Activated naive CD4-positive, alpha-beta T cell (primary cell): ENCODE measurements at places on chromosomes 16 and 17.

DNA sequence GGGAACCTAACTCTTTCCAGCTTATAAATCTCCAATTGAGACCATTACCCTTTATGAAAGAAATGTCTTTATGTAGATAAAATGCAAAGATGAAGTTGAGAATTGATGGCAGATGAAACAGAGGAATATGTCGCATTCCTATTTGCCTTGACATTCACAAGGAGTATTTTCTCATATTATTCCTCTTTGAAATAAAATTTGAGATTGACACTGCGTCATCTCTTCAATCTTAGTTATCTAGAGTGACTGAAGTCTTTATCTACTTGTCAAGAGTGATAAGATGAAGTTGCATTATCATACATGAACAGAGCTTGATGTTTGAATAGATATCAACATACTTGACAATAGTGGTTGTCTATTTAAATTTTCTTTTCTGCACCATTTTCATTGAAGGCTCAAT is 574.4 kb upstream of the SOX9 start:
- DNase-seq = no peak

- no peak for DNase-seq
Measured at GRCh38 chr16:15776572-15776971, 80.3 kb downstream of the MYH11 start.

DNA sequence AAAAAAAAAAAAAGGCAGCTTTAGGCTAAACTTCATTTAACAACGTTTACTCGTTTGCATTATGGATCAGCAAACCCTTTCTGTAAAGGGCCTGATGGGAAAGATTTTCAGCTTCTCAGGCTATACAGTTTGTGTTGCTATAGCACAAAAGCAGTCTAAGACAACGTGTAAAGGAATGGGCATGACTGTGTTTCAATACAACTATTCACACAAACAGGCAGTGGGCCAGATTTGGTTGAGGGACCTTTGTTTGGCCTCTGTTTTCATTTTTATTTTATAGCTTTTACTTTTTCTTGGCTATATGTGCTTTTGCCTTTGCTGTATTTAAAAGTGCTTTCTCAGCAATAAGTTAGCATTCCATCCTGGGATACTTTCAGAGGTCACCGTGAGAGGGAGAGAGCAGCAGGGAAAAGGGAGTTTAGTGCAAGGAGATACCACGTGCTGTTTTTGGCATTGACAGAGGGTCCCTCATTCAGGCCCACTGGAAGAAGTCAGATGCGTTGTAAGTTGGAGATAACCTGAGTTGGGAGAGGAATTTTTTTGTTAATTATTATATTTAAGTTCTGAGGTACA is 335.6 kb downstream of the UTP18 start:
- DNase-seq = no peak

- DNase-seq = no peak
Measured at GRCh38 chr17:17366941-17367875, 64.0 kb downstream of the NT5M start.

GRCh38 chr17:16976725-16977550 is 5.0 kb upstream of the TNFRSF13B start:
- no peak for DNase-seq

- no peak for DNase-seq
Measured at GRCh38 chr16:12976496-12976895, 75.1 kb downstream of the SHISA9 start.

GRCh38 chr17:21452377-21453143 is 76.4 kb downstream of the KCNJ12 start:
- DNase-seq = no peak

- DNase-seq = no peak
Measured at GRCh38 chr17:6592173-6592572, 35.8 kb upstream of the PITPNM3 start.

DNA sequence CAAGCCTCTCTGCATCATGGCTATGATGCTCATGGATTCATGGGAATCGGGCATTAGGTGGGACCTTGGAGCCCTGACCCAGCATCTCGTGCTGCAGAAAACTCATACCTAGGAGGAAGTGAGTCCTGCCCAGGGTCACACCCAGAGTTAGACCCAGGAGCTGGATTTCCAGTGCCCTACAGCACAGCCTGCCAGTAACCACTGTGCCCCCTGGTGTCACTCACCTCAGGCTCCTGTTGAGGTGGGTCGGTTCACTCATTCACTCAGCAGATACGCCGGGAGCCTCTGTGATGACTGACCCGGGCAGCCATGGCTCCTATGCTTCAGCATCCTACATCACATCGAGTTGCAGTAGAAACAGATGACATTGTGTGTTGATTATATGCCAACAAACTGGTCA is 143.4 kb downstream of the MSI2 start:
- DNase-seq = no peak

DNA sequence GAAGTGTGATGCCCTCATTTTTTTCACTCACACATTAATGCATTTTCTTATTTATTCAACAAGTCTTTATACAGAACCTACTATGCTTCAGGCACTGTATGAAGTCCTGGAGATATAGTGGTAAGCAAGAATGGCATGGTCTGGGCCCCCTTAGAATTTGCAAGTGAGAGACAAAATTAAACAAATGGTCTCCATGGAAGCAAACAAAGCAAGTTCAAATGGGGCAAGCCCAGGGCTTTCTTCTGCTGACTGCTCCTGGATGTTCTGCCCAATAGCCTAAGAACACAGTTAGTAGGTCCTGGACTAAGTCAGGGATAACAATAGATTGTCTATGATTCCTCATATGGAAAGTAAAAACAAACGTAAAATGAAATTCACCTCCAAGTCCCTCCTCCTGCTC is 31.3 kb upstream of the DDX52 start:
- DNase-seq = no peak

GRCh38 chr17:45334701-45335677 is 18.2 kb upstream of the MAP3K14 start:
- DNase-seq = no peak

DNA sequence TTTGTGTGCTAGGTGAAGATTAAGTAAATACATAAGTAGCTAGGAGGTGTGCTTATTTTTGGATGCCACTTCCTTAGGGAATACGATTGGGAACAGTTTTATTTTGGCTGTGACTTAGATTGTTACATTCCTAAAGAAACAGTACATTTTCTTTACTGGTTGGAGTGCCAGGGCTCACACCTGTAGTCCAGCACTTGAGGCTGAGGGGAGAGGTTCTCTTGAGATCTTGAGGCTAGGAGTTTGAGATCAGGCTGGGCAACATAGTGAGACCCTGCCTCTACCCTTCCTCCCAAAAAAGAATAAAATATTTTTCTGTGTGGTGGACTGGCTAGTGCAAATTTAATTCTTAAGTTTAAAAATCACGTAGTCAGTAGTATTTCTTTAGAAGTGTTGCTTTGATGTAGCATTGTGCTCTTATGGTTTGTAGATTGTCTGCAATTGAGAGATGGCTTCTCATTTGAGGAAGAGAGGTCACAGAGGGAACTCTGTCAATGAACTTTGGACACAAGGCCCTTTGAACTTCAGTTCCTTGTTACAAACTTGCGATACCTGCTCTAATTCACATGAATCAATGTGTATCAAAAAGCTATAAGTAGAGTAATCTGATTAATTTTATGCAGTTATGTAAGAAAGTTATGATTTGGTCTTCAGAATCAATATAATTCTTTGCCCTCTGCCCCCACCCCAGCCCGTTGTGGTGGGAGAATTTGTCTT is 7.1 kb downstream of the HAPSTR1 start:
- DNase-seq = no peak

- no peak for DNase-seq
Measured at GRCh38 chr16:56936491-56936890, 4.5 kb downstream of the HERPUD1 start.

GRCh38 chr16:87250431-87250960 is 66.7 kb downstream of the C16orf95 start:
- DNase-seq = no peak

DNA sequence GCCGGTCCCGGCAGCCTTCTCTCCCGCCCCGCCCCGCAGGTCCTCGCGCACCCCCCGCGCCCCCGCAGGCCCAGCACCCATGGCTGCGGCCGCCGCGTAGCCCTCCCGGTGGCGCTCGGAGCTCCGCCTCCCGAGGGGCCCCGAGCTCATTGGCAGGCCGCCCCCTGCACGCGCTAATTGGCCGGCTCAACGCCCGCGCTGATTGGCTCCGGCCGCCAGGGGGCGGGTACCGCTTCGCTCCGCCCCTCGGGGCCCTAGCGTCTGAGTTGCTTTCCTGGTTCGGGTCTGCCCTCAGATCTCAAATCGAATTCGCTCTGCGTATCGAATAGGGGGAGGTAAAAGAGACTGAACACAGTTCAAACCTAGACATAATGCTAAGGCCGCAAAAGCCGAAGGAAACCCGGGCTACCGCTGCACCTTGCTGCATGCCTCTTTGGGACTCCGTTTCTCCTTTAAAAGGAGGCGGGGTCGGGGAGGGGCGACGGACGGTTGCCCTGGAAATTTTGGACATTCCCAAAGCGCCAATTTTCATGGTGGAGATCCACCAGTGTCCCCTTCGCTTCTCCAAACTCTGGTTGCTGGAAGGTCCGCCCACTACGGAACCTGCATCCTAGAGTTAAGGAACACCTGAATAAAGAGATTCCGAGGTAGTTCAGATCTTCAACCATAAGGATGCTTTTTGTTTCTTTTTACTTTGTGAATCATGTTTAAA is at the start of gene DEXI:
Gene DEXI (minus strand): TSS at position 117 of the 712 bp plus-strand sequence. CDS start 463 bp downstream, outside the sequence.
- peak; percentile 95 for DNase-seq

DNA sequence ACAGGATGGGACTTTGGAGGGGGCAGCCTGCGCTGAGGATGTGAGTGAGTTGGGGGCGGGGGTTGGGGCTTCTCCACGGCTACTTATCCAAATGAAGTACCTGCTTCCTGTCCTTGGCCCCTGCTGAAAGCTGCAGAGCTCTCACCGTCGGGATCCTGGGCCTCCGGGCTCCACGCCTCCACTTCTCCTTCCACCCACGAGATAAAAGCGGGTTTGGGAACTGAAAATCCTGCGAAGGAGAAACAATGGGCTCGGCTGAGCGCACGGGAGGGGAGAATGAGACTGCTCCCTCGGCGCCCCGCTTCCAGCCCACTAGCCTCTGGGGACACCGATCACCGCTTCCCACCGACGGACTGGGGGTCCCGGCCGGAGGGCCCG is 486 bp downstream of the ZNF785 start:
- DNase-seq = no peak

DNA sequence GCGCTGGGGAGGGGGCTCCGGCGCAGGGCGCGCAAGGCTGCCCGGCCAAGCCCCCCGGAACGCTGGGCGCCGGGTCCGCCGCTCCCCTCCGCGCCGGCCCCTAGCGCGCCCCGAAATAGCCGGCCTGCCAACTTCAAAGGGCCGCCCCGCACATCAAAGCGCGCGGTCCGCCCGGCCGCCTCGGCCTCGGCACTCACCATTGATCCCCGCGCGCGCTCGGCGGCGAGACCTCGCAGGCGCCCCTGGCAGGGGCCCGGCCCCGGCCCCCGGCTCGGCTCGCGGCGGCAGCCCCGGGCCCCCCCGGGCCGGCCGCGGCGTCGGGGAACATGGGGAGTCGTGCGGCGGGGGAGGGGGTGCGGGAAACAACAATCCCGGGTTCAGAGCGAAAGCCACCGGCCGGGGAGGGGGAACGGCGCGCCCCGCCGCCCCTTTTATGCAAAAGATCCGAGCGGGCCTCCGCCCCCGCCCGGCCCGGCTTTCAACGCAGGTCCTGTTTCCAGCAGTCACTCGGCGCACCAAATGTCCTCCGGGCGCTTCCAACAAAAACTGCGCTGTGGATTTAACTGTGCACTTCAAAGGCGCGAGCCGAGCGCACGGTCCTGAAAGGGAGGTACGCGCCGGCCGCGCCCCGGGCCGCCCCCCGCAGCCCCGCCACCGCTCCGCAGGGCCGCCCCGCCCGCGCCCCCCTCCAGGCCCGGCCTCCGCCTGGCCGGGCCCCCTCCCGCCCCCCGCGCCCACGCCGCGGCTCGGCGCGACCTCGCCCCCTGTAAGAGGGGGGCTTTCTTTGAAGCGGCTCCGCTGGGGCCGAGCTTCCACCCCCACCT is 608 bp downstream of the AXIN2 start:
- DNase-seq = peak; percentile 57

DNA sequence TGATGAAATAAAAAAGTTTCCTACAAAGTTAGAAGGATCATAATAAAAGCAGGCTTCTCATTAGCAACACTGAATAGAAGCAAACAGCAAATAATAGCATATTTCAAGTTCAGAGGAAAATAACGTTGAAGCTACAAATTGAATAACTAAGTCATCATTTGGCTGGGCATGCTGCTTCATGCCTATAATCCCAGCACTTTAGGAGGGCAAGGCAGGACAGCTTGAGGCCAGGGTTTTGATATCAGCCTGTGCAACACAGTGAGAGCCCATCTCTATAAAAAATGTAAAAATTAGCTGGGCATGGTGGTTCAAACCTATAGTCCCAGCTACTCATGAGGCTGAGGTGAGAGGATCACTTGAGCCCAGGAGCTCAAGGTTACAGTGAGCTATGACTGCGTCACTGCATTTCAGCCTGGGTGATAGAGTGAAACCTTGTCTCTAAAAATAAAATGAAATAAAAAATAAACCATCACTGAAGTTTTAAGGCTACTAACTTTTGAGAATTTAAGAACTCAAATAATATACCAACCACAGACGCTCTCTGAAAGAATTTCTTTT is 25.5 kb downstream of the NCOR1 start:
- DNase-seq = no peak

- DNase-seq = no peak
Measured at GRCh38 chr16:31000671-31001382, 9.6 kb downstream of the STX1B start.

- DNase-seq = no peak
Measured at GRCh38 chr17:40063187-40063771, 514 bp downstream of the THRA start.

GRCh38 chr16:68234188-68235107 is 1.5 kb downstream of the ESRP2 start:
- DNase-seq = no peak

GRCh38 chr17:17063546-17064122 is 21.4 kb downstream of the MPRIP start:
- no peak for DNase-seq

GRCh38 chr17:32159586-32160438 is 17.5 kb downstream of the RHOT1 start:
- no peak for DNase-seq

- no peak for DNase-seq
Measured at GRCh38 chr16:23508589-23509440, 1.5 kb downstream of the GGA2 start.

DNA sequence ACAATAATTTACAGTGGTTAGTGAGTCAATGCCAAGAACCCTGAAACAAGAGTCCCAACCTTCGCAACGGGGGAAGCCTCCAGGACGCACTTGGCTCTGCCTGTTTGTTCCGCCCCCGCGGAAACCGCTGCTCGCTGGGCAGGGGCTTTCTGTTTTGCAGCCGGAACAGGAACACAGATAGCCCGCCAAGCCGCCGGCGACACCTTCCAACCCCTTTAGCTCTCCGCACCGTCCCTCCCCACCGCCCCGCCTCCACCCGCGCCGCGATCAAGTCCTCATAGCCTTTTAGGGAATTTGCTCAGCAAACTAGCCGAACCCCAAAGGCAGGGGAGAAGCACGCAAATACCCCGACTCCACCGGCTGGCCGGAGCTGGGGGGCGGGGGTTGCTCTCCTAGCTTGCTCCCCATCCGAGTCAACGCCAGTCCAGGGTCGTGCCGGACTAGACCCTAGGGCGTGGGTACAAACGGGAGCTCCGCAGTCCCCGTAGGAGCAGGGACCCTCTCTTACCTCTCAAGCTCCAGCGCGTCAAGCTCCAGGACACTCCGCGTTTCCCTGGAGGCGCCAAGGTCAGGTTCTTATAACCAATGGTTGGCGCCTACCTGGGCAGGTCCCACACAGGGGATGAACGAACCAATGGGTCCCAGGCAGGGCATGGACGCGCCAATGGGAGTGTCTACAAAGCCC is at the start of gene SLFN13:
Gene SLFN13 (minus strand): TSS at position 553 of the 685 bp plus-strand sequence. CDS start 3,086 bp downstream, outside the sequence.
- peak; percentile 62 for DNase-seq
